H1 (cell line): ENCODE measurements at places on chromosomes 2 and 18. TPM values are rescaled to one million over a fixed set of nuclear protein-coding genes. Genes with fewer than 3 reads are reported as not detected.

KDM3A gene
- total RNA-seq, result 25.3 and 29.2 TPM in 2 replicates

SRSF7 gene
- 370 and 378 TPM in 2 replicates for total RNA-seq

TUBA3E gene
- total RNA-seq, result not detected in 2 replicates

MAP3K19 gene
- not detected in 2 replicates for total RNA-seq

CPLX4 gene
- total RNA-seq, result not detected in 2 replicates

NYAP2 gene
- total RNA-seq, result not detected in 2 replicates
